Activated CD8-positive, alpha-beta memory T cell treated with anti-CD3 and anti-CD28 coated beads for 48 hours (primary cell): ENCODE measurements at places on chromosomes 4 and X.

DNA sequence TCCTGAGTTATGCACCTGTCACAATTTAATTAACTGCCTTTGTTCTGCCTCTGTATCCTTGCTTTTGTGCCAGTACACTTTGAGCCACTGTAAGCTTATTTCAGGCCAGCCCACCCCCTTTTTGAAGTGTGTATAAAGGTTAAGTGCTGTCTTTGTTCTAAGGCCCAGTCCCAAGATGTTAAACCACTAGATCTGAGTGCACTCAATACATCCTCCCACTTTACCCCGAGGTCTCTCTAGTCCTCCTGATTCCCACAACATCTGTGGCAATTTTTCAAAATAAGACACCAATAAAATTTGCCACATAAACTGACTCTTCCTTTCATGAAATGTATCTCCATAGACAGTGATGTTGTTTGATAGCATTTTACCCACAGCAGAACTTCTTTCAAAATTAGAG is 124.1 kb upstream of the SPIN4 start:
- DNase-seq = no peak

GRCh38 chrX:3393581-3394111 is 47.2 kb upstream of the MXRA5 start:
- DNase-seq = no peak

GRCh38 chr4:100497791-100498190 is 20.0 kb downstream of the EMCN start:
- no peak for DNase-seq

GRCh38 chrX:39677978-39678791 is 419.6 kb downstream of the BCOR start:
- DNase-seq = no peak

DNA sequence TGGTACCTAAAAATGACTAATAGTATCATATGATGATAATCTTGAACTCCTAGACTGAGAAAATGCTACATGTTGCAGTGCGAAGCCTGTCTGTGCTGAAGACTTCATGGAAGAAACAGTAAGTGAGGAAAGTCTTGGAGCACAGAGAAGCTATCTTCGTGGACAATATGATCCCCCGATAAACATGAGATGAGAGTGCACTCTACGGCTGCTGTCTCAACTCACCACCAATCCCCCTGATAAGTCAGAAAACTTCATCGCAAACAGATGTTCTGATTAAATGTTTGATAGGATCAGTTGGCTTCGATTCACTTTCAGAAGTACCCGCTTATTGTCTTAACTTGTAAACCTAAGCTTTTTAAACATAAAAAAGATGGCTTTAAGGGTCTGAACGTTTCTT is 130.2 kb downstream of the ELOVL6 start:
- DNase-seq = no peak
